HTR-8/SVneo (cell line): ENCODE measurements at places on chromosomes 3 and 15.

- DNase-seq: no peak
These were observed 25.8 kb downstream of the ALS2CL start for GRCh38 chr3:46667657-46668056.

- DNase-seq: no peak
These were observed 31.9 kb downstream of the SUSD5 start for GRCh38 chr3:33186524-33187367.

- no peak for DNase-seq
These were observed 149.0 kb downstream of the PDZRN3 start for GRCh38 chr3:73475717-73476116.

DNA sequence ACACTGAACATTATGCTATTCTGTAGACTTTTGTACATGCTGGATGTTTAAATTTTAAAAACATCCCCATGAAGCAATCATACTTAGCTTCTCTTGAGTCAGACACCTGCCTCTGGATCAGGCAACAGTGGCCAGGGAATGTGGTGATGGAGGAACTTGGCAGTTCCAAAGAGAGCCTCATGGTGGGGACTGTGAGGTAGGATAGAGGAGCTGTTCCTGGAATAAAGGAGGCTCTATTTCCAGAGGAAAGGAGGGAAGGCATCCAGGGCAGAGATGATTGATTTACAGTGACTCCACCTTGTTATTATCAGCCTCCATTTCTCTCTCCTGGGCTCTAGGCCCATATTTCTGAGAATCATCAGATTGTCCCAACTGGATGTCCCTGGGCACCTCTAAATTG is 35.0 kb upstream of the ABHD17C start:
- peak; percentile 39 for DNase-seq

DNA sequence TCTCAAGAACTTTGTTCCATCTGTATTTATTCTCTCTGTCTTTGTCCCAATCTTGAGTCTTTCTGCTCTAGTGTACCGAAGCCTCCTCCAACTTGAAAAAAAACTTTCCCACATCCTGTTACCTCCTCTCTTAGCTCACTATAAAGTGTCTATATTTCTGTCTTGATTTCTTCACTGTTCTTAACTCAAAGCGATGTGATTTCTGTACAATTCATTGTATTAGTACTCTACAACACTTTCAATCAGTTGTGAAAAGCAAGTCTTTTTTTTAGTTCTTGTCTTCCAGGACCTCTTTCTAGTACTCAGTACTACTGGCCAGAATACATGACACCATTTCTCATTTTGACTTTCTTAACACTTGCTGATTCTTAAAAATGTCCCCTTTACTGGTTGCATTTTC is 353.5 kb upstream of the SATB1 start:
- no peak for DNase-seq

DNA sequence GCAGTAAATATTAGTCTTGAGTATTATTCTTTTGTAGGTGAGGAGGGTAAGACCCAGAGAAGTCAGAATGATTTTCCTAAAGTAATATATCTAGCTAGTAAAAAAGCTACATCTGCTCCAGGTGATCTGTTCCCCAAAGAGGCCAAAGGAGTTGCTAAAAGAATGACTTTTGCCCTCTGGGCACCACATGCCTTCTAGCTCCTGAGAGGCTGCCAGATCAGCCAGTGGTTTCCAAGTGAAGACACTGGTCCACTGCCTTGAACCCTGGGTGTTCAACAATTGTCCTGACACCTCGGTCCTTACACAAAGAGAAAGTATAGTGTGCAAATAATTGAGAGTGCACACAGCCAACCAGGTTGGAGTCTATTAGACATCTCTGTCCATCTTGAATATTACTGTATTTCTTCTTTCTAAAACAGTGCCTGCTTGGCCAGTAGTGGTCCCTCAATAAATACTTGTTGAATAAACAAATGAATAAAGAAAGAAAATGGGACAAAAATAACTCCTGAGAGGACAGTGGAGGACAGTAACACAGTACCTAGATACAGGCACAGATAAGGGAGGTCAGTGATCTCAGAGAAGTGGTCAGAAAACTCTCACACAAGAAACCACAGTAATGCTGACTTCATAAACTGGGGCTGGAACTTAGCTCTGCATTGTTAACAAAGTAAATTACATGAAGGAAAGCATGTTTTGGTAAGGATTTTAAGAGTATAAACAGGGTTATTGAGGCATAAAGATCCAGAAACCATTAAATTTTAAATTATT is 56.6 kb upstream of the CSTA start:
- no peak for DNase-seq

DNA sequence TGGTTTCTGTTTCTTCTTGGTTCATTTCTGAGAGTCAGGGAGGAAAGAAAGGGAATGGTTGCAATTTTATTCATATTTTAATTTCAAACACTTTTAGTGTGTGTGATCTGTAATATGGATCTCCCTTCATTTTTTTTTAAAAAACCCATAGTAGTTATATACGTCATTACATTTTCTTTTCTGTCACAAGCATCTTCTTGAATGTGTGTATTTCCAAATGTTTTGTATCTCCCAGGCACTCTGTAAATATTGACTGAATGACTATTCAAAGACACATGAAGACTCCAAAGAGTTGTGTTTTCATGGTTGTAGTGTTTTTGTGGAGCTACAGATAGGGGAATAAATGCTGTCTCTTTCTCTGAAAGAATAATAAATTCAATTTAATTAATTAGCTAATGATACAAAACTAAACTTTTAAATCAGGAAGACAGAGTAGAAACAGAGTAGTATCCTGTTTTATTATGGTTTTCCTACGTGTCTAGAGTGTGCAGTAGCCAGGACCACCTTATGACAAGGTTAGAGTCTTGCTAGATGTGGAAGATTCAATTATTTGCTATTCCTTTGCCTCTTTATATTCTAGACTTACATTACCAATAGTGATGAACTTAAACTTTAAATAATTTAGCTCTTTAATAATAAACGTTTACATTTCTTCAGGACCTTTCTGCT is 35.5 kb downstream of the NECTIN3 start:
- no peak for DNase-seq

- no peak for DNase-seq
These were observed 78.9 kb downstream of the SLTM start for GRCh38 chr15:58854593-58854992.

DNA sequence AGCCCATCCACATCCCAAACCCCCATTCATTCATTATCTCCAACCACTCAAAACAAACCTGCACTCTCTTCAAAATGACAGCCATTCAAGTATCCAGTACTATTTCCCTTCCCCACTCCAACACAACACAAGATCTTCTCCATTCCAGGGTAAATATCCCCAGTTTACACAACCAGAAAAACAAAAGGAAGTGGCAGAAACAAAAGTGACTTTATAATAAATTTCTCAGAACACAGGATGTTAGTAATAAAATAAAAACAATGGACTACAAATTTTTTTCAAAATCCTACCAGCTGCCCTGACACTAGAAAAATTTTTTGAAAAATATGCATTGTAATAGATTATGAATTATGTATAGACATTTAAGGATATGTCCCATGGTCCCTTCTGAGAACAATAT is 14.2 kb downstream of the CPA3 start:
- DNase-seq: no peak
